ENCODE measurements at places on chromosomes 5 and 9.

- DNase-seq = no peak
These were observed 9.1 kb downstream of the LRRC70 start for GRCh38 chr5:62587737-62588136.

- no peak for DNase-seq
These were observed 173.7 kb downstream of the DAB2IP start for GRCh38 chr9:121825031-121825691.

DNA sequence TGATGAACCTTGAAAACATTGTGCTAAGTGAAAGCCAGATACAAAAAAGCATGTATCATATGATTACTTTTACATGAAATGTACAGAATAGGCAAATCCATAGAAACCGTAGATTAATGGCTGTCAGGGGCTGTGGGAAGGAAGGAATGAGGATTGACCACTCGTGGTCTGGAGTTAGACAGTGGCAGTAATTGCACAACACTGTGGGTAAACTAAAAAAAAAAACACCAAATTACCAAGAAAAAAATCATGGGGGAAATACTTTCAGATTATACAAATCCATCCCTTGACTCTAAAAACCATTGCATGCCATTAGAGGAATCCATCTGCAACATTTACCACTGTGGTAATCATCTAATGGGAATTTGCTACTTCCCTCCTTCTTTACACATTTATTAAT, 140.0 kb downstream of the SIL1 start:
- no peak for DNase-seq

- no peak for DNase-seq
These were observed 41.8 kb upstream of the DPYSL3 start for GRCh38 chr5:147551677-147552076.

GRCh38 chr5:124628721-124629596, 117.5 kb downstream of the ZNF608 start:
- DNase-seq = no peak

- DNase-seq = no peak
These were observed 101.8 kb downstream of the ESM1 start for GRCh38 chr5:54883374-54884194.

DNA sequence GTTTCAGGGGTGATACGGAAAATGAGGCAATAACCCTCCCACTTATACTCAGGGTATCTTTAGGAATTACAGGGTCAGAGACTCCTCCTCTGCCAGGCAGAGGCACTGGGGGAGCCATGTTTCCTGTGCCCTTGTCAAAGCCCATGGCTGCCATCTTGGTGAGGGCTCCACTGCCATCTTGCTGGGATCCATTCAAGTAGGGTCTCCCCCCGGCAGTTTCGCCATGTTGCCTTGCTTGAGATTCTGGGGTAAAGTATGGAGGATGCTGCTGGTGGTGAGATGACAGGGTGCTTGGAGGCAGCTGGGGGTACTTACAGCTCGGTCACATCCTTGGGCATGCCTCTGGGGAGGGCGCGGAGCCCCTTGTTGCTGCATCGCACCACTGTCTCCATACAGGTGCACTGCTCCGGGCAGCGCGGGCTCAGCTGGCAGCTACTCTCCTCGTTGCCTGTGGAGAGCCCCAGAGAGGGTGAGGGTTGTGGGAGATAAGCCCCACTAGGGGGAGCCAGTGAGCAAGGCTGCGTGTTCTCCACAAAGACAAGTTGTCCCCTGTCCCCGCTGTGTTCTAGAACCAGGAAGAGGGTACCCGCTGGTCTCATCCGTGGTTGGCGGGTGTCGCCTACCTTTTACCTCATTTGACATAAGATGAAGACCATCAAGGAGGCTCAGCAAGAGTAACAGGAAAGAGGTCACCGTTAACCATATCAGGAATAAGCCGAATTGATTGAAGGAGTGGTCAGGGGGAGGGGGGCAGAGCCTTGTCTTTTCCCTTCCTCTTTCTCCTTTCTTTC, 169.0 kb upstream of the PANK3 start:
- no peak for DNase-seq

DNA sequence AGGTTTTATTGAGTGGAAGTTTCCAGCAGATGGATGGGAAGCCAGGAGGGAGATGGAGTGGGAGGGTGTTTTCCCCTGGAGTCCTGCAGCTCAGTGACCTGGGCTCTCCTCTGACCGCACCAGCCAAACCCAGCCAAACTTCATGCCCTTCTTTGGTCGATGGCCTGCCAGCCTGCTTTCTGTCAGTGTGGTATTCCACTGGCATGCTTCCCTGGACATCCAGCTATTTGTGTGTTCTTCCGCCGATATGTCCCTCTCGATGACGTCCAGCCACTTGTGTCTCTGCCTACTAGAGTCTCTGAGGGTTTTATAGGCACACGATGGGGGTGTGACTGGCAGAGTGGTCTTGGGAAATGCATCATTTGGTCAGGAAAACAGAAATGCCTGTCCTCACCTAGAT, 33.8 kb downstream of the GPBP1 start:
- DNase-seq = no peak

- no peak for DNase-seq
These were observed 12.5 kb upstream of the COL5A1 start for GRCh38 chr9:134629061-134629585.

GRCh38 chr9:127793093-127793708, 7.4 kb downstream of the CDK9 start:
- no peak for DNase-seq

GRCh38 chr5:4015709-4016108, 420.1 kb downstream of the IRX1 start:
- no peak for DNase-seq

GRCh38 chr5:44506561-44506960, 117.3 kb upstream of the FGF10 start:
- no peak for DNase-seq

DNA sequence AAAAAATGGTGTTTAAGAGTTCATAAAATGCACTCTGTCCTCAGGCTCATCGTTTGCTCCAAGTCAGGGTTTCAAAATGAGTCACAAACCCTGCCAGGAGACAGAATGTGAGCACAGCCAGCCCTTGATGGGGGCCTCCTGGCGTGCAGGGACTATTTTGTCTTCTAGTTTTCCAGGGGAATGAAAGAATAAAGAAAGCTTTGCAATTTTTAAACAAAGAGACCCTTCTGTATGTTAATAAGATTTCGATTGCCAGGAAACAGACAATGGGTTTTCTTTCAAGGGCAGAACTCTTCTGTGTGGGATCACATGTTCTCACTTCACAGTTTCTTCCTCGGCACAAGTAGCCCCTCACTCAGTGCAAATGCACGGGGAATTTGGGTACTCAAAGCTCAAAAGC, 121.4 kb upstream of the C6 start:
- no peak for DNase-seq

DNA sequence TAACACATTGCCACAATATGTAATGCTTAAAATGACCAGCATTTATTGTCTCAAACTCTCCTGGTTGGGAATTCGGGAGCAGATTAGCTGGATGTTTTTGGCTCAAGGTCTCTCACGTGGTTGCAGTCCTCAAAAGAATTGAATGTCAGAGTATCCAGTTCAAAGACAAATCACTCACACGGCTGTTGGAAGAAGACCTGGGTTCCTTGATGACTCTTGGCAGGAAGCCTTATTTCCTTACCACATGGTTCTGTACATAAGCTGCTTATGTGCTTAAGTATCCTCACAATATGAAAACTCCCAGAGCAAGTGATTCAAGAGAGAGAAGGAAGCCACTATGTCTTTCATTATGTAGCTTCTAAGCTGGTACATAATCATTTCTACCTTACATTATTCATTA, 230.3 kb upstream of the PTPRD start:
- no peak for DNase-seq

DNA sequence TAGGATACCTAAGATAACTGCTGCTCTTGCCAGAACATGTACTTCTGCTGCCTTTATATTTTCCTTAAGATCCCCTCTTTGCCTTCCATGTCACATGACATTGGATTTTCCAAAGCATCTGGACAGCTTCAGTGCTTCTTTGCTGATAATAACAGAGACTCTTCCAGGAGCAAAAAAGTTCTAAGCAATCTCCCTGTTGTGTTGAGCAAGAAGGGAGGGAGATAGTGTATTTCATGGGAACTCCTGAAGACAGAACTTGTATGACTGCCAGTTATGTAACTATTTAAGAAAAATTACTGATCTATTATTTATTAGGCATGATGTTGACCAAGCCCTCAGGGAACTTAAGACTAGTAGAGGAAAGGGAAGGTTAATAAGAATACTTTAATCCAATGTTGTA, 454.7 kb downstream of the SPATA31D1 start:
- DNase-seq = no peak

- DNase-seq = no peak
These were observed 4.6 kb downstream of the SLC35A4 start for GRCh38 chr5:140569197-140569596.

- DNase-seq = no peak
These were observed 409.4 kb downstream of the DMRTA1 start for GRCh38 chr9:22855980-22856379.

GRCh38 chr5:15704397-15704947, 204.5 kb downstream of the FBXL7 start:
- no peak for DNase-seq

DNA sequence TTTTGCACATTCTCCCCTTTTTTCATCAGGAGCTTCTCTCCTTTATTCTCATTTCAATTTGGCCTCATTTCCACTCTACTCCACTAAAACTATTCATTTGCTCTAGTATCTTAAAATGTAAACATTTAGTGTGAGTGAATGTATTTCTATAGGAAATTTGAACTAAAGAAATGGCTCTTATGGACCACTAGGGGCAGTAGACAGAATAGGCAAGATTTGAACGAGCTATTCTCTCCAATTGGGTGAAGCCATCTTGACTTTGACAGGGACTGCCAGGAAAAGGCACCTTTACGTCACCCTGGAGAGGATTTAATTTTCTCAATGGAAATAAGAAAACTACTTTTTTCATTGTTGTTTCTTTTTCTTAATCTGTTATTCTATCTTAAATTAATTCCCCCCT, 666.3 kb downstream of the DNAH5 start:
- no peak for DNase-seq

DNA sequence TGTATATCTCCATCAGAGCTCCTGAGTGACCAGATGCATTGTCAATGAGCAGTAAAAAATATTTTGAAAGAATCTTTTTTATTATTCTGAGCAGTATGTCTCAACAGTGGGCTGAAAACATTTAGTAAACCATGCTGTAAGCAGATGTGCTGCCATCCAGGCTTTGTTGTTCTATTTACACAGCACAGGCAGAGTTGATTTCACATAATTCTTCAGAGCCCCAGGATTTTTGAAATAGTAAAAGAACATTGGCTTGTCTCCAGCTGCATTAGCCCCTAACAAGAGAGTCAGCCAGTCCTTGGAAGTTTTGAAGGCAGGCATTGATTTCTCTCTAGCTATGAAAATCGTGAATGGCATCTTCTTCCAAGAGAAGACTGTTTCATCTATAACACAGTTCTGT, 25.2 kb upstream of the ENTREP1 start:
- DNase-seq = no peak

GRCh38 chr9:131405858-131406537, 12.1 kb downstream of the PRRC2B start:
- DNase-seq = no peak

DNA sequence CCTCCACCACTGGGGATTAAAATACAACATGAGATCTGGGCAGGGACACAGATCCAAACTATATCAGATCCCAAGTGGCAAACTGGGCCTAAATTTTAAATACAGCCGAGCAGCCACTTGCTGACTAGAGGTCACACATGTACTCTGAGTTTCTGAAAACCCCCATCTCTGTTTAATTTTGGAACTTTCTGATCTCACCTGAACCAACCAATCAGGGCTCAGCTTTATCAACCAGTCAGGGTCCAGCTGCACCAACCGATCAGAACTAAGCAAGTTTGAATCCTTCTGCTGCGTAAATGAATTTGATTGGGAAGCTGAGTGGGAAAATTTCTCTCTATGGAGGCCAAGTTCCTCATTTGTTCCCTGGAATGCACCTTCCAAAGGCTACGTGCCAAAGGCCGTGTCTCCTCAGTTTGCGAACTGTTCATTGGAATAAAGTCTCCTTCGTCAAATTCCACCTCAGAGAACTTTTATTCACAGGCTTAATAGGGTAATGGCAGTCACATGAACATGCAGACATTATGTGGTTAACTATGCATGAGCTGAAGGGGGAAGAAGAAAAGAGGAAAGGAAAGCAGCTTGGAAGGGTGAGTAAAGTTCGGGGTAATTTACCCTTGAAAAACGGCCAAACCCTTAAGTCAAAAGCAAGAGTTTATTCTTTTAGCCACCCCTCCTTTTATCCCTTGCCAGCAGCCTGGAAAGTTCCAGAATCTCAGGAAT, 3.7 kb downstream of the CD180 start:
- no peak for DNase-seq

GRCh38 chr5:9626955-9627354, 3.2 kb downstream of the TAS2R1 start:
- DNase-seq = no peak

- DNase-seq = no peak
These were observed 51.7 kb downstream of the GABRA1 start for GRCh38 chr5:161899590-161899989.

DNA sequence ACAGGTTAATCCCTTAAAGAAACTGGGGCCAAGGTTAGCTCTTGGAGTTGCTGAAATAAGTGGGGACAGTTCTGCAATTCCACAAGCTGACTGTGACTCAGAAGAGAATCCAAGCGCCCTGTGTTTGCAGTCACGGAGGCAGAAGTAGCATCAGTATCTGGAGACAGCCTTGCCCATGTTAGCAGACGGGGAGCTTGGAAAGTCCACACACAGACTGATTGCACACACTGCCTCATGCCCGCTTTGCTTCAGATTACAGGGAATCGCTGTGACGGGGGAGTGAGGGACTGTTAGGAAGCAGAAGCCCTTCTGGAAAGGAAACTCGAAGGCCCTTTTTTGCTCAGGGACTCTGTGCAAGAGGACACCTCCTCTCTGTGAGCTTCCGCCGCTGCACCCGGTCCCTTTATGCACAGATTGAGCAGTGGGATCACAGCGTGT, 30.9 kb upstream of the PPP1R26 start:
- no peak for DNase-seq

DNA sequence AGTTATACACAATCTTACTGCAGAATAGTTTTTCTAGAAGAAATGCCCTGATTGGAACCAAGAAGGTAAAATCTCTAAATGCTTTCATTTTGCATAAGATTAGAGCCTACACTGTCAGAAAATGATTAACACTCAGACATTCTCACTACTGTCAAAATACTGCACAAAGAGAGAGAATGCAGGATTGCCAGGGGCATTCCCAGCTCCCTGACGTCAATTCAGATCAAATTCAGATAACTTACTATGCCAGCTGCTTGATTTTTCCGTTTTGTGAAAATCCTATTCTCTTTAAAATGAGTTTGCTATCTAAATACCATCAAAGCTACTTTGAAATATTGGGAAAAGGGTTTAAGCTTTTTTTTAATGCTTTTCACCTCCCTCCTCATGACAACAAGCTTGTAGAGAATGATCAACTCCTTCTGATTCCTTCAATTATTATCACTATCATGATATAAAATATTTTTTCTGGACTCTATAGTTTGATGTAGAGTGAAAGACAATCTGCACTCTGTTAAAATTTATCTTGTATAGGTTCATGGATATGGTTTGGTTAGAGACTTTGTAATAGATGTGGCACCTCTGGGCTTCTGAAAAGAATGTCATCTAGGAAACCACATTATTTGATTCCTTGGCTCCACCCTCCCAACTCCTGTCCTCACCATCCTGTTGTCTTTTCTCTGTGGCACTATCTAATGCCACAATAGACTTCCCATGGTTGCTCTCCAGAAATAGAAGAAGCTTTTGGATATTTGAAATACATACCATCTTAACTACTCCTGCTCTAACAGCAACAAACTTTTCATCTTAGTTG, 407.7 kb downstream of the PDE4D start:
- DNase-seq = no peak

All from stimulated activated CD4-positive, alpha-beta T cell treated with anti-CD3 and anti-CD28 coated beads, Interleukin-15, amount 100 ng/mL, for 1 hour (primary cell).